Activated naive CD4-positive, alpha-beta T cell treated with anti-CD3 and anti-CD28 coated beads for 36 hours (primary cell): ENCODE measurements at places on chromosomes 6 and 20.
A peak's percentile ranks its signal among the peaks of the same experiment; 100 is the strongest.

DNA sequence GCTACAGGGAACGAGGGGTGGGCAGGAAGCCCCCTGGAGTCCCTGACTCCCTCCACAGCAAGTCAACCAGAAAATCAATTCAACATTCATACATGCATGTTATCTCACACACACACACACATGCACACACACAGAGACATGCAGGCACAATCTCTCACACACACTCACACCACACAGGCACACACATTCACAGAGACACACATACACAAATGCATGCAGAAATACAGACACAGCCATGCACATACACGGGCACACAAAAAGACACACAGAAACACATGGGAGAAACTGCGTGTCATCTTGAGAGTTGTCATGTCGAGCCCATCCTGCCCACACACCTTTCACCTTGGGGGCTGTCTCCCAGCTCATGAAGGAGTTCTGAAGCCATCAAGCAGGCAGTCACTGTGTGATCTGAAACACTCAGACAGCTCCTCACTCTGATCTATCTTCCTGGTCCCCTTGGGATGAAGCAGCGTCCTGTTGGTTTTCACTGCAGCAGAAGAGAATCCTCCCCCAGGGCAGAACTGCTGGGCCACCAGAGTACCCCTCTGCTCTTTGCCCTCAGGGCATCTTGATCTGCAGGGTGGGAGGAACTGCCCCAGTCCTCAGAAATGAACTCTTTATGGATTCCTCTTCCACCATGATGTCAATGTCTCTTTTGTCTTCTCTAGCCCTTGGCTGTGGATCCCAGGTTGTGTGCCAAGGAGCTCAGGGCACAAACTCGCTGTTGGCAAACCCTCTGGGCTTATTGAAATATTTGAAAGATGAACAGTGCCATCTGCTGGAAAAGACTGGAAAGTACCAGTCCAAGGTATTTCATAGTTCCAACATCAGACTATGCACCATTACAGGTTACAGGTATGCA is 8.8 kb downstream of the RAET1L start:
- peak; percentile 66 for DNase-seq

DNA sequence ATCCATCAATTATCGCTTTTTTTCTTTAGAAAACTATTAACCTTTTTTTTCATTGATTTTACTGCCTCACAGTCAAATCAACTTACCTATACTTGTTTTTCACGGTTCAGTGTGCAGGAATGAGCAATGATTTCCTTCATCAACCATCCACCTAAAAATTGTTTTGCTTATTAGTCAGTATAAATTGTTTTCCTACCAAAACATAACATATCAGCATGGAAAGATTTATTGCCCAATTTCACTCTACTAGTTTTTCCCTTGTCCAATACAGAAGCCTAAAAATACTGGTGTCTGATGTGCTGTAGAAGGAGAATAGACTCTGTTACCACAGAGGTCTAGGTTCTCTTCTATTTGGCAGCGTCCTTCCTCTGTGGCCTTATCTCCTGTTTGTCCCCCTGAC is 558.2 kb upstream of the CITED2 start:
- DNase-seq: no peak

- no peak for DNase-seq
Observed at GRCh38 chr6:147075381-147075780, 128.8 kb upstream of the STXBP5 start.

- no peak for DNase-seq
Observed at GRCh38 chr6:70527071-70527737, 39.5 kb upstream of the SDHAF4 start.

DNA sequence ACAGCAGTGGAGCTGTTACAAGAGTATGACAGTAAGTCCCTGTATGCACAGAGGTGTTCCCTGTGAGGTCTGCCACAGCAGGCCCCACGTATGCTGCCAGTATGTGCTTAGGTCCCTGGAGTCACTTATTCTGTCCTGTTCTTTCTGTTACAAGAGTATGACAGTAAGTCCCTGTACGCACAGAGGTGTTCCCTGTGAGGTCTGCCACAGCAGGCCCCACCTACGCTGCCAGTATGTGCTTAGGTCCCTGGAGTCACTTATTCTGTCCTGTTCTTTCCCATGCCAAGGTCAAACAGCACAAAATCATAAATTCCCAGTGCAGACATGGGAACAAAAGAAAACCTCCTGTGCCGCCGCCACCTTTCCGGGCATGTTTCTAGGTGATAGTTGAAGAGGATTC is 192.2 kb downstream of the SASH1 start:
- no peak for DNase-seq

DNA sequence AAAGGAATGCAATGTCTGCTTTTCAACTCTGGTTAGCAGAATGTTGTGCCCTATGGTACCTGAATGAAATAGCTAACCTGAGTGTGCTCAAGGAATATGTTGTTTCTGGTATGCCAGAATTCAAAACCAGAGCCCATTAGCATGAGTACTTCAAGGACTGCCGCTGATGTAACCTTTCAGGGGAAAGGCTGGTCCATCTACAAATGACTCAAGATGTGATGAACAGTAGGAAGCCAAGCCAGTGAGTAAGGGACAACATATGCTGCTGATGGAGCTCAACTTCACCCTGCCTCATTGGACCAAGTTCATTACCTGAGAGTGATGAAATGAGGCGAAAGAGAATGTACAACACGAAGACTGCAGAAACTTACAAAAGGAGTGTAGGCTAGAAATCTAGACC is 95.7 kb upstream of the BMP2 start:
- no peak for DNase-seq
